ENCODE measurements at places on chromosomes 6 and 20.

- no peak for DNase-seq
Observed at GRCh38 chr6:120938876-120939472, 395.3 kb downstream of the TBC1D32 start.

GRCh38 chr20:25223179-25223661 is 24.7 kb upstream of the PYGB start:
- DNase-seq: no peak

- DNase-seq: no peak
Observed at GRCh38 chr20:37574199-37574890, 46.7 kb upstream of the BLCAP start.

DNA sequence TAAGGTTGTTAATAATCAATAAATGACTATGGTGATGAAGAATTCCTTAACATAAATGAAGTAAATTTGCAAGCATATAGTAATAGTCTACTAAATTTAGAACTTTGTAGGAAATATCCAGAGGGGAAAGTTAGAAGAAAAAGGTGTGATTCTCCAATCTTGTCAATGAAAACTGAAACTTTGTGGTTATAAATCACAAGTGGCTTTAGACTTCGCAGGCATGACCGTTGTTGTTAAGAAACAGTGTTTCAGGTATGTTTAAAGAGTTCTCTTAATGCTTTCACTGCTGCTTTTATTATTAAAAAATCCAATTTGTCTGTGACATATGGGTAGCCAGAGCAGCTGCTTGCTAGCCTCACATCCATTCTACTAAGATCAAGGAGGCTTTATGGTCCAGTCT is 475.6 kb upstream of the ADGRB3 start:
- no peak for DNase-seq

DNA sequence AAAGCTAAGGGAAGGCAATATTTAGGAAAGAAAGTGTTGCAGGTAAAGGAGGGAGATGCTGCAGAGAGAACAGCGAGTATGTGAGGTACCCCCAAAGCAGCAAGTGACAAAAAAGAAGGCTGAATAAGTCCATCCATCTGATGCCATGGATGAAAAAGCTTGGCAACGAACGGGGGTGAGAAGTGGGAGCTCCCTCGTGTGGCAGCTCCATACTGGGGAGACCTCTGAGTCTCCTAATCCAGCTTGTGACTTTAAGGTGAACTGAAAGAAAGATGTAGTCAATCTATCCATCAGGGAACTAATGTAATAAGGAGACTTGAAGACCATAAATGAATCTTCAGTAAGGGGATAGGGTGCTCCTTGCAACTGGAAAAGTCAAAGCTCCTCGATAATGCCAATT is 156.6 kb downstream of the OTOR start:
- no peak for DNase-seq

DNA sequence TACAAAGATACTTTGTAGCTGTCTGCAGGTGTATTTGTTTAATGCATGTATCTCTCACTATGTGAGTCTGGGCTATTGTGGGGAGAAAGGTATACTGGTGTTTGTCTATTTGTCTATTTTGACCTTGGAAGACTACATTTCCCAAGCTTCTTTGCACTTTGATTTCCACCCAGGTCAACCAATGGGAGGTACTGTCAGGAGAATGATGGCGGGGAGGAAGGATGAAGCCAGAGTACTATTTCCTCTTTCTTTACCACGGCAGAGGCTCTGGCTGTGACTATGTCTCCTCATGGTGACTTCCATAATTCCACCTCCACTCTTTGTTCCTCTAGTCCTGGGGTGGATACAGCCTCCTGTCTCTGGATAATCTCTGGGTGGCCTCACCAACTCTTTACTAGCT is 23.1 kb downstream of the LBP start:
- peak; percentile 72 for DNase-seq

All from inflammatory macrophage (primary cell).